GOT3 (cell line): ENCODE measurements at places on chromosomes 5 and 9.

GRCh38 chr5:67014957-67015400, 181.6 kb downstream of the CD180 start:
- DNase-seq: no peak

- no peak for DNase-seq
Measured at GRCh38 chr5:103847060-103847459, 284.5 kb upstream of the NUDT12 start.

- DNase-seq: no peak
Measured at GRCh38 chr9:95678759-95679158, 162.0 kb upstream of the PTCH1 start.

DNA sequence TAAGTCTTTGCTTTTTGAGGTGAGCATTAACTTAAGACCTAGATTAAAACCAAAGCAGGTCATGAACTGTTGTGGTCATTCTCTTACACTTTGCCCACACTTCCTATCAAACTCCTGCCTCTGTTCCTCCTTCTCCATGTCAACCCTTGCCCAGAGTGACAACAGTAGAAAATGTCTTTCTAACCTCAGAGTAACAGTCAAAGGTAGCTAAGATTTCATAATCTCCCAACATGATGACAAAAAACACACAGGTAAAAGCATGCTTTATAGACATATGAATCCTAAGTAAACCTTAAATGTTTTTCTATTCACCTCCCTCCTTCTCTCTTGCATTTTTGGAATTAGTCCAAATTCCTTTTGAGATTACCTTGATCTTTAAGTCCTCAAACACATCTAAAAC, 422.3 kb downstream of the SPATA31D1 start:
- no peak for DNase-seq

DNA sequence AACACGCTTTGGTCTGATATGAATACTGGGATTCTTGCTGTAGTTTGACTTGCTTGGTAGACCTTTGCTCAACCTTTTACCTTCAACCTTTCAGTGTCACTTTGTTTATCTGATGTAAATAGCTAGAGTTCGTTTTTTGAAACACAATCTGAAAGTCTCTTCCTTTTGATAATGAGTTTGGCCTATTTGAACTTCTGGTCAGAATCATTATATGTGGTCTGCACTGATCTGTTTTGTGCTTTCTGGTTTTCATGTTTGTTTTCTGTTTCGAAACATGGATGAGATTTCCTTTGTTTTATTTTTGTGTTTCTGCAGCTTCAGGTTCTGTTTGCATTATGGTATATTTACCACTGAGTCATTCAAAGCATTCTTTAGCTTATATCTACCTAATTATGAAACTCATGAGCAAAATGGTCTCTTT, 217.5 kb downstream of the GABBR2 start:
- DNase-seq: no peak

DNA sequence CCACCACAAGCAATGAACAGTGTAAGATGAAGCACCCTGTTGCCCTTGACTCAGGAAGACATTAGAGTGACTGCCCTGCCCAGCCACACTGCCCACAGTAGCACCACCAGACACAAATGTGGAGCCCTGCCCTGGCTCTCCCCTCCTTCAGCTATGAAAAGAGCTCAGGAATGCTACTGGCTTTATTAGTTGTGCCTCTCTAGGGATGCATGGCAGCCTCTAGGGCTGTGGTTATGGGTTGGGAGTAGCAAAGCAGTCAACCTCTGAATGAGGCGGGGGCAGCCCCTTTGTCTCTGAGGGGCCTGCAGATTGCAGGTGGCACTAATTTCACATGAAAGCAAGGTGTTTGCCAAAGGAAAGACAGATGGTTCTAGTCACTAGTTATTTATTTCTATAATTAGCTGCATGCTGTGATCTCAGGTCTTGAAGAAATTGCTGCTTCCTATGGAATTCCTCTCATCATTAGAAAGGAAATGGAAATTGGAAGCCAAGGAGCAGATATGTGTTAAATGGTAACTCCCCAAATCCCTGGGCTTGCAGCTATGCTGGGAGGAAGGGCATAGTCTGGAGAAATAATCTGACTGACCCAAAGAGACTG, 259.4 kb downstream of the TLR4 start:
- no peak for DNase-seq

GRCh38 chr9:98584059-98584458, 124.7 kb downstream of the GABBR2 start:
- DNase-seq: no peak

DNA sequence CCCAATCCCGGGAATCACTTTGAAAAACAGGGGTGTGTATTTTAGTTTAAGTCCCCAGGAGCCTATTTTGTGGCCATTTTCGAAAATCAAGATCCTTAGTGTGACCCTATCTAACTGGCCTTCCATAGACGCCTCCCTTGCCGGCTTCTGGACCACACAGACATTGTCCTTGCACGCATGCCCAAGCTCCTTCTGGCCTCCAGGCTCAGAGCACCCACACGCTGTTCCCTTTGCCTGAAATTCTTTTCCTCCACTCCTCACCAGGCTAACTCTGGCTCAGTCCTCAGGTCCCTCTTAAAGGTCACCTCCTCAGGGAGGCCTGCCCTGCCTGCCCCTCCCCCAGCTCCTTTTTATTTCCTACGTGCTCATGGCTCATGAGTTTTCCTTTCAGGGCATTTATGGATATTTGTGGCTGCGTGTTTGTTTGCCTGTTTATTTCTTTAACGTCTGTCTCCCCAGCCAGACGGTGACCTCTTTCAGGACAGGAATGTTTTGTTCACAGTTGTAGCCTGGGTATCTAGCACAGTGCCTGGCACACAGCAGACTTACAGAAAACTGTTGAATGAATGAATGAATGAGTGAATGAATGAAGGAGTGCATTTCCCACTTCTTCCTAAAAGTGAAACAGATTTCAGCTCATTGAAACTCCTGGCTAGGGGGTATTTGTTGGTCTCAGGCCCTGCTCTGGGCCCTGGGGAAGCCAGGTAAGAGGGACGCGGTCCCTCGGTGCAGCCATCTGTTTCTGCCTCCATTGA, 79.1 kb upstream of the IER5L start:
- DNase-seq: no peak

GRCh38 chr9:131798246-131798645, 58.4 kb upstream of the RAPGEF1 start:
- no peak for DNase-seq

DNA sequence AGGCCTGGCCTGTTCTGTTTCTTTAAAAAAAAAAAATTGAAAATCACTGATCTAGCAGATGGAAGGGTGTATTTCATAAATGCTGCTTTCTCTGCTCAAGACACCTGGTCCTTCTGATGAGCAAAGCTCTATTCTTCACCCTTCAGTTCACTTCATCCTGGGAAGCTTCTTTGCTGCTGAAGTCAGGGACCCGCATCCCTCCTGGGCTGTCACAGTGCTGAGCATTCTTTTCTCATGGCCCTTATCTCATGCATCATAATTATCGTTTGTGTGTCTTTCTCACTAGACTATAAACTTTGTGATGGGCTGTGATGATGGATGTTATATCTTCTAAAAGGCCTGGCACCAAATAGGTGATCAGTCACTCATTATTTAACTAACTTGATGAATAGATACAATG, 461.0 kb downstream of the GADD45G start:
- DNase-seq: no peak

- DNase-seq: no peak
Measured at GRCh38 chr9:40925149-40925548, 203.3 kb downstream of the FOXD4L6 start.

GRCh38 chr5:30693326-30693725, 500.2 kb upstream of the CDH6 start:
- no peak for DNase-seq

DNA sequence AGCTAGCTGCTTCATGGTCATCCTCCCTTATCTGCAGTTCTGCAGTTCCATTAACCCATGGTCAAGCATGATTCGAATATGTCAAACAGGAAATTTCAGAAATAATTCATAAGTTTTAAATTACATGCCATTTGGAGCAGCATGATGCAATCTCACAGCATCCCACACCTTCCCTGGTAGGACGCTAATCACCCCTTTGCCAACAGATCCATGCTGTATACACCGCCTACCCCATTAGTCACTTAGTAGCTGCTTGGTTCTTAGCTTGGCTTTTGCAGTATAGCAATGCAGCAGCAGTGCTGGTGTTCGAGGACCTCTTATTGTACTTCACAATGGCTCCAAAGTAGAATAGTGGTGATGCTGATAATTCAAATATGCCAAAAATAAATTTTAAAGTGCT, 739.7 kb upstream of the CDH9 start:
- DNase-seq: no peak

- DNase-seq: no peak
Measured at GRCh38 chr9:35659340-35659739, 1.2 kb downstream of the CCDC107 start.

DNA sequence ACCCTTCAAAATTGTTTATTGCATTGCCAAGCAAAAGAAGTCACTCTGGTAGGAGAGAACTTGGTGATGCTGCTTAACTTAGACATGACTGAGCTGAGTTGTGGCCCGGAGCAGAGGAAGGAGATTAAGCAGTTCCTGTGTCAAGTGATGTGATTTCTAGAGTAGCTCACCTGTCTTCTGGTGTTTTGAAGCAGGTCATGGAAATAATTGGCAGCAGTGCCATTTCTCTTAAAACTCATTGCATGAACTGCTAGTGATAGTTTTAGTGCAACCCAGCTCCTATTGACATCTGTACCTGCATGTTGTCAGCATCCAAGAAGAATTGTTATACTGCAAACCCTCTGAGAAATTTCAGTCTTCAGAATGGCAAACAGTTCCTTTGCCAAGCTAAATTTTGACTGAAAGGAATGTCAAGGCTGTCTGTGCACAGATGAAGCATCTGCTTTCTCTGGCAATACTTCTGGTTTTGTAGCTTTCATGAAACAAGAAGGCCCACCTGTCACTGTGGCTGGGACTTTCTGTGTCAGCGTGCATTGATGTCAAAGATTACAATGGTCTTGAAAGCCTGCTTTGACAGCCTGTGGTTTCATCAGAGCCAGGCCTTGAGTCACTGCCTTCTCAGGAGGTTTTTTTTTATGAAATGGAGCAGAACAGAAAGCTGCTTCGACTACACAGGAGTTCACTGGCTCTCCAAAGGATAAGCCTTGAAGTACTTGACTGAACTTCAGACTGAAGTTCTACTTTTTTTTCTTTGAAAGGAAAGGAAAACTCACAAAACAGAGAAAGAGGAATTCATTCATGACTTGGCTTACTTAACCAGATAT, 90.6 kb downstream of the RALGPS1 start:
- no peak for DNase-seq

- DNase-seq: no peak
Measured at GRCh38 chr5:135502836-135503520, 32.8 kb downstream of the NEUROG1 start.

GRCh38 chr9:18976709-18977531, 56.1 kb downstream of the SAXO1 start:
- DNase-seq: no peak

DNA sequence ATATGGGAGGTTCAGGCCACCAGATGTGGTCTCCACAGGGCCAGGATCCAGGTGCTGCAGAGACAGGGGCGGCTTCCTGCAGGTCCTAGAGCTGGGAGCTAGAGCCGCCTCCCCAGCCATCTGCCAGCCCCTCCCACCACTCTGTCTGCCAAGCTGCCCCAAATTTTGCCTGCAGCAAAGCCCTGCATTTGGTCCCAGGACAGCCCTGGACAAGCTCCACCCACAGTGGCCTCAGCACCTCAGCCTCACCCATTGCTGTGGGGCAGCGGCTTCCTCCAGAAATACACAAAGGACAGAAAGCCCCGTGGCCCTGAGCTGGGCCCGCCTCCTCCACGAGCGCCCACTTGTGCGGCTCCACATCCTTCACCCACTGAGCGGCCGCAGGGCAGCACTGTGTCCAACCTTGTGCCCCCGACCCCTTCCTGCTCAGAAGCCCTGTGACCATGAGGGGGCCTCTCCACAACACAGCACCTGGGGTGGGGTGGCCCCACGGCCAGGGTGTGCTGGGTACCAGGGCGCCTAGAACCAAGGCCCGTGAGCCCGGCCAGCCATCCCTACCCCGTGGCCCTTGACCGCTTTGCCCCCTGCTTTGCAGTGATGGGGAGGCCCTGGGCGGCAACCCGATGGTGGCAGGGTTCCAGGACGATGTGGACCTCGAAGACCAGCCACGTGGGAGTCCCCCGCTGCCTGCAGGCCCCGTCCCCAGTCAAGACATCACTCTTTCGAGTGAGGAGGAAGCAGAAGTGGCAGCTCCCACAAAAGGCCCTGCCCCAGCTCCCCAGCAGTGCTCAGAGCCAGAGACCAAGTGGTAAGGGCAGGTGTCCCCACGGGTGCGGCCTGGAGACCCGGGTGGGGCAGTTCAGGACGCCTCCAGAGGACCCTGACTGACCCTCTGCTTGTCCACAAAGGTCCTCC, 3.7 kb upstream of the AJM1 start:
- no peak for DNase-seq

- DNase-seq: no peak
Measured at GRCh38 chr5:139246394-139246793, 47.1 kb upstream of the MATR3 start.

GRCh38 chr9:114774524-114774923, 31.3 kb downstream of the TNFSF15 start:
- no peak for DNase-seq

- no peak for DNase-seq
Measured at GRCh38 chr5:103228061-103228460, 30.5 kb upstream of the MACIR start.

DNA sequence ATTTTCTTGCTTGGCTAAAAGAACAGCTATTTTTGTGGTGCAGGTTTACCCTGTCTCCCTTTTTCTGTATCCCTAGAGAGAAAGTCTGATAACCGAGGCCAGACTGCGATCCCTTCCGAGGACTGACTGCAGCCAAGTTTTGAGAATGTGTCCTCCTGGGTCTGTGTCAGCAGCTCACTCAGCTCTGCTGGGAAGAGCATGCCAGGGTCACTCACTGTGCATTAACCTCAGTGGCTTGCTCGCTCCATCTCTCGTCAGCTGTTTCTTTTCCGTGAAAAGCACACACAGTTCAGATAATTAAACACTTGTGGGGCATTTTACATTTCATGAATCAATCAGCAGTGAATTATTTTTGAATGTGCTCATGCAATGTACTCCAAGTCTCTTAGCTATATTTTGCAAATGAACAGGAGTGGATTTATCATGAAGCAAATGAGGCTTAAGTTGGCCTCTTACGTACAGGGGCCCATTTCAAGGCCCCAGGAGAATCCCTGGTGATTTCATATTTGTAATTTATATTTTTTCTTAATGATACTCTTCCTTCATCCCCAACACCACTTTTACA, 252.1 kb downstream of the SMARCA2 start:
- DNase-seq: no peak

GRCh38 chr5:123273984-123274383, 149.2 kb downstream of the CEP120 start:
- DNase-seq: no peak

DNA sequence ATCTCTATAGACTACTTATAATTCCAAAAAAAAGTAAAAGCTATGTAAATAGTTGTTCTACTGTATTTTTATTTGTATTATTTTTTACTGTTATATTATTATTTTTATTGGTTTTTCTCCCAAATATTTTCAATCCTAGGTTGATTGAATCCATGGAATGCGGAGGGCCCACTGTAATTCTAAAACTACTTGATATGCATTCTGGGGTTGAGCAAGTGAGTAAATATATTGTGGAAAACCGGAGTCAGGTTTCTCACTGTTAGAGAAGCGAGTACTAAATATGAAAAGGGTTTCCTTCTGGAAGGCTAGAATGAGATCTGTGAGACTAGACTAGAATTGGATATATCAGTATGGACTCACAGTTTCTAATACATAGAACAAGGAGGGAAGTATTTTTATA, 66.5 kb downstream of the FBXW11 start:
- no peak for DNase-seq

GRCh38 chr9:115690786-115691496, 462.6 kb upstream of the PAPPA start:
- peak; percentile 3 for DNase-seq
